ENCODE measurements at places on chromosomes 6 and 20. TPM values are rescaled to one million over a fixed set of nuclear protein-coding genes. Genes with fewer than 3 reads are reported as not detected.
A peak's percentile ranks its signal among the peaks of the same experiment; 100 is the strongest.

Gene BPIFB2
- not detected for total RNA-seq

Gene THBD
- 0.12 TPM for total RNA-seq

Gene PRR18
- total RNA-seq, result 0.16 TPM

Gene TGM6
- not detected for total RNA-seq

Gene RAET1E
- not detected for total RNA-seq

Gene TRMT11
- 31.0 TPM for total RNA-seq

Gene ERGIC3
- 267 TPM for total RNA-seq

Gene SOD2
- 91.9 TPM for total RNA-seq

Gene PAX1
- not detected for total RNA-seq

Gene SPATA25
- total RNA-seq, result 0.41 TPM

Gene OTOR
- total RNA-seq, result not detected

GRCh38 chr6:151119823-151120524 is 119.8 kb upstream of the AKAP12 start:
- DNase-seq, result no peak

GRCh38 chr20:48171626-48172356 is 386.5 kb upstream of the SULF2 start:
- no peak for DNase-seq

DNA sequence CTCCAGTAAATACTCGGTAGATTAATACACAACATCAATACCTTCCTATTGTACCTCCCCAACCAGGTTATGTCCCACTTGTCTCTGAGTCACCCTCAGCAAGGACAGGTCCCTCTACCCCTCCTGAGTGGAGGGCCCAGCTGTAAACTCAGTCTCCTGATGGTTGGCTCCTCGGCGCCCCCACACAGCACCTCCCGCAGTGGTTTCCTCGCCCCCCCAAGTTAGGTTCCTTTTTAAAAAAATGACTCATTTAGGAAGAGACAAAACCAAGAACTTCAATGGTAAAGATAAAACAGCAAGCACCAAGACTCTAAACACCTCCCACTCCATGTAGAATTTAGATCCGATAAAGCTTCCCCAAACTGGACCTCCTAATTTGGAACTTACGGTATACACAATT is 83.5 kb downstream of the TRERF1 start:
- no peak for DNase-seq

DNA sequence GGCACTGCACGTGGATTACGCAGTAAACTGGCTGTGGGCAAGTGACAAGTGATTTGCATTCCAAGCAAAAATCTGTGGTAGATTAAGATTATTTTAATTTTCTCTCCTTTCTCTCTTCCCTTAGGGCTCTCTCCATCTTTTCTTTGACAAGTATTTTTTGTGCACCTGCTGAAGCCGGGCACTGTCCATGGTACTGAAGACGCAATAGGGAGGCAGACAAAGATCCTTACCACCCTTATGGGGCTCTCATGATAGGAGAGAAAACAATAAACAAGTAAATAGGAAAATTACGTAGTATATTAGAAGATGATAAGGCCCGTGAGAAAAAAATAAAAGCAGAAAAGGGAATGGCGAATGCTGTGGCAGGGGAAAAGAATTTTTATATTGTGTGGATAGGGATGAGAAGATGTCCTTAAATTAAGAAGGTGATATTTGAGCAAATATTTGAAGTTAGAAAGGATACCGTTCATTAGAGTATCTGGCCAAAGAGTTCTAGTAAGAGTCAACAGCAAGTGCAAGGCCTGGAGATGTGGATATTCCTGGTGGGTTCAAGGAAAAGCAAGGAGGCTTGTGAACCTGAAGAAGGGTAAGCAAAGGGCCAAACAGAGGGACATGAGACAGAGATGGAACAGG is 146.0 kb downstream of the LAMP5 start:
- peak; percentile 42 for DNase-seq

DNA sequence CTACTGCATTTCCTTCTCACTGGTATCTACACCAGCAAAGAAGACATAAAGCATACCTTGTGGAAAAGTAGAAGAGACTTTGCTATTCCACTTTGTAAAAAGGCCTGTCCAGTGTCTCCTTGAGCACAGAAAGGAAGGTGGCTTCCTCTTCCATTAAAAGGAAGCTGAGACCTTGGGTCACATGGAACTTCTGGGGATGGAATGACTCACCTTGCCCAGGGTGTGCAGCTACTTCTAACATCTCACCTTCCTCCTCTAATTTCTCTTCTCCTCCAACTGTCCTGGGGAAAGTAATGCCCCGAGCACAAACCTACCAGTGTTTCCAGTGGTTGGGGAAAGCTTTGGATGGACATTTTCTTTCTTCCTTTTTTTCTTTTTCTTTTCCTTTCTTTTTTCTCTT is 848.8 kb upstream of the MAP3K7 start:
- DNase-seq, result no peak

DNA sequence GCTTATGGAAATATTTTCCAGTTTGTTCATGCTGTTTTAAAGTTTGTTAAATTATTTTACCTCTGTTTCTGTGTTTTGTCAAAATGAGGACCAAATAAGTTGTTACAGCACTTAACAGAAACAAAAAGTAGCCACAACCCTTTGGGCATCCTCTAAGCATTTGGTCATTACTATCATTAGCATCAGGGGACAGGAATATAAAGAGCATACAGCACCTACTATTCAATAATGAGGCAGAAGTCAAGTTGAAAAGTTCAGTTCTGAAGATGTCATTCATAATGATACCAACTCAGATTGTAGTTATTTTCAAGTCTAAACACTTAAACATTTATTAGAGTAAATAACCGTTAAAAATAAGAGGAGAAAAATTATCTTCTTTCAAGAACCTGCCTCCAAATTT is 862.3 kb upstream of the FLRT3 start:
- DNase-seq, result no peak

GRCh38 chr6:50653253-50653652 is 60.1 kb upstream of the TFAP2D start:
- DNase-seq, result no peak

- no peak for DNase-seq
Measured at GRCh38 chr20:59661621-59662020, 57.3 kb downstream of the PHACTR3 start.

DNA sequence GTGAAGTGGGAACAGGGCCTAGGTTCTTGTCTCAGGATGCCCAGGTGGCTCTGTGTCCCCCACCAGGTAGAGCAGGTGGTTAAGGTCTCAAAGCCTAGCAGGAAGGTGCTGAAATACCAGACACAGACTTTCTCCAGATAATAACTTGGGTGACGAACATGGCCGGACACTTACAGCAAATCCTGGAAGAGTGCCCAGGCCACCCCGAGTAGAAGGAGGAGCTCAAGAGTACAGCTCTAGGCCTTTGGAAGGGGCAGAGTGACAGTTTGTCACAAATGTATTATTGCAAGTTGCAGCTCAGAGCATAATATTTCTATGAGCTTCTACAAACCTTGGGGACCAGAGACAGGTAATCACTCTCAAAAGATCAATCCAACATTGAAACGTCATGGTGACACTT is 251.6 kb upstream of the SOX4 start:
- DNase-seq, result no peak

- no peak for DNase-seq
Measured at GRCh38 chr6:25407431-25407830, 128.3 kb downstream of the CARMIL1 start.

DNA sequence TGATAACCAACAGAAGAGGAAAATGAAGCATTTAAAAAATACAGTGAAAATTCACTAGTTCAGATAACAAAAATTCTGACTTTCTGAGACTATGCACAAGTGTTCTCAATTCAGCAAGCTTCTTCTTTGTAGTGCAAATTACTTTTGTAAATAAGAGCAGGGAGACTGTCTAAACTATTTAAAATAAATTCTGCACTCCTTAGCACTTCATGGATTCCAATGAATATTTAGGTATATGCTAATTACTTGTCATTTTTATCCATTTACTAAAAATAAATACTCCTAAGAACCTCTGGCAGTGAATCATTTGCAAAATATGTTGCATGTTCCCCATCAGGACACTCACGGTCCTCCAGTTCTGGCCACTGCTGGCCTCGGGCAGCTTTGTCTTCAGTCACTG is 139.8 kb downstream of the F13A1 start:
- no peak for DNase-seq

DNA sequence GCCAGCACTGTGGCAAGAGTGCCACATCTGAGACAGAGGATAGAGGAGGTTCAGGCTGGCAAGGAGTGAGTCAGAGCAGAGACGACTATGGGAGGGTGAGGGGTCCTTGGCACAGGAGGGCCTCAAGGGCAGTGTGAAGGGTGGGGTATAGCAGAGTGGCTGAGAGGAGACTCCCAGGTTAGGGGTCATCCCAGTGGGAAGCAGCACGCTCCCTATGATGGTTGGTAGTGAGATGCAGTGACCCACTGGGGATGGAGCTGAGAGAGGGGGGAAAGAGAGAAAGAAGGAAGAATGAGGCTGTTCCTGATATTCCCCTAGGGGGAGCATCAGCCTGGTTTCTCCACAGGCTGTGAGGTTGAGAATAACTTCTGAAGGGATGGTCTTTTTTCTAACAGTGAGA is 97.3 kb downstream of the INSM1 start:
- DNase-seq, result no peak

DNA sequence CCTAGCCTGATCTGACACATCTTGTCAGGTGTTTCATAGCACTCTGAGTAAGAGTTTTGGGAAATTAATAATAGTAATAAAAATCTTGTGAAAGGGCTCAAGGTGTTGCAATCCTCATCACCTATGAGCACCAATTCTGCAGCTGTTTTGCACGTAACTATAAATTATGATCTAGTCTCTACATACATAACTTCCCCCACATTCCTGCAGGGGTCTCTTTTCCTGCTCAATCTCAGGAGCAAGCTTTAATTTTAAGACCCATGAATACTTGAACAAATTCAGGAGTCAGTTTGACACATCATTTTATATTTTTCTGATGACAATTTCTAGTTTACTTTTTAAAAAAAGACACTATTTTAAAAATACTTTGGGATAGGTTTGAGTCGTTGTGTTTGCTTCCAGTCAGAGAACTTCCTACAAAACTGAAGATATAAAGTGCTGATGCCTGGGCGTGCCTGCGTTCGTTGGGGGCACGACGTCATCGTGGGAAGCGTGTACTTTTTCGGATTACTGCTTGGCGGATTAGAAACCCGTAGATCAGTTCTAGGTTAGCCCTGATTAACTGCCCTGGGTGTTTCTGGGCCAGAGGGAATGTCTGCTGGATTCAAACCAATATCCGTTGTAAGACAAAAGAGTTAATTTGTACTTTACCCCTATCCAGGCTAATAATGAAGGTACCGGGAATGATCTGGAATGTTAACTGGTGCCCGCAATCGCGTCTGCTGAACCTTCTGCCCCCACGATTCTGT is 1.0 kb upstream of the E2F3 start:
- DNase-seq, result peak; percentile 15

- no peak for DNase-seq
Measured at GRCh38 chr6:164612751-164613150, 696.7 kb downstream of the C6orf118 start.

- no peak for DNase-seq
Measured at GRCh38 chr6:100592929-100593328, 128.2 kb upstream of the SIM1 start.

DNA sequence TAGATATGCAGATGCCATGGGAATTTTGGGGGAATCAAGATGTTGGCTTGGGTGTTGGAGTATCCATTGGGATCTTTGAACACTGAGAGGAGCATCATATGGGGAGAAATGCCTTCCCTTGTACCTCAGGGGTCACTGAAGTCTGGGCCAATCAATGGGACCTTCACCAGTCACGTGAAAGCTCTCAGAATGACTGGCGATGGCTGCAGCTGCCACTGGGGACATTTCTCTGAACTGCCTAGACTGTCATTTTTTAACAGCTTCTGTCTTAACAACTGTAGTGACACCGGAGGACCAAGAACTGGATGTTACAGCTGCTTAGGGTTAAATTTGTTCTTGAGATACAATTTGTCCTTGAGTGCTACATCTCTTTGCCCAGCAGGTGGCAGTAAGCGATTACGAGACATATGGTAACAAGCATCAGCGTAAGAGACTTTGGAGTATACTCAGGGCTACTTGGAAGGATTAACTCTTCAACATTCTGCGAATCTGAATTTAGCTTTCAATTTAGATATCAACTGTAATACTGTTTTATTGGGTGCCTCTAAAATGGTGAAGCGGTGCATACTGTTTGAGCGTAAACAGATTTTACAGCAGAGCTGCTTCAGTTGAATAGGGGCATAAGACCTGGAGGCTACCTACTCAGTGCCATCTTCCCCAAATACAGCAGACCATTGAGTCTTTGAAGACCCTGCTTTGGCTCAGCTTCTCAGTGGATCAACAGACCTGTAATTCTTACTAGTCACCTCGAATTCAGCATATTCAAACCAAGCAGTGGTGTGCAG is 36.0 kb downstream of the CCN2 start:
- peak; percentile 66 for DNase-seq

- DNase-seq, result no peak
Measured at GRCh38 chr6:34490390-34491090, 24.7 kb downstream of the PACSIN1 start.

DNA sequence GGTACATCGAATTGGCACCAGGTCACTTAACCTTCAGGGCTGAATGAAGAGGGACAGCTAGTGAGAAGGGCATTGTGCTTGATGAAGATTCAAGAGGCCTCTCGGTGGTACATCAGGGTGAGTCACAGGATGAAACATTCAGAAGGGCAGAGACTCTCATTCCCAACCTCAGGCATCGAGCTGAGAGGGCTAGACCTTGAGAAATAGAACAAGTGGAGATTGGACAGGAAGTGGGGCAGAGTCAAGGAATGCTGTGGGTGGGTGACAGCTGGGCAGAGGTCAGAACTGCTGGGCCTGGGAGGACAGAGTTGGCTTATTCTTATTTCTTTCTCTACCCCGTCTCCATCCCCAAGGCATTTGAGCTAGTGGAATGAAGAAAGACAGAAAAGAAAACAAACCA is 126.0 kb downstream of the SCML4 start:
- no peak for DNase-seq

GRCh38 chr20:29079769-29080690 is 2177.4 kb upstream of the DEFB115 start:
- DNase-seq, result no peak

DNA sequence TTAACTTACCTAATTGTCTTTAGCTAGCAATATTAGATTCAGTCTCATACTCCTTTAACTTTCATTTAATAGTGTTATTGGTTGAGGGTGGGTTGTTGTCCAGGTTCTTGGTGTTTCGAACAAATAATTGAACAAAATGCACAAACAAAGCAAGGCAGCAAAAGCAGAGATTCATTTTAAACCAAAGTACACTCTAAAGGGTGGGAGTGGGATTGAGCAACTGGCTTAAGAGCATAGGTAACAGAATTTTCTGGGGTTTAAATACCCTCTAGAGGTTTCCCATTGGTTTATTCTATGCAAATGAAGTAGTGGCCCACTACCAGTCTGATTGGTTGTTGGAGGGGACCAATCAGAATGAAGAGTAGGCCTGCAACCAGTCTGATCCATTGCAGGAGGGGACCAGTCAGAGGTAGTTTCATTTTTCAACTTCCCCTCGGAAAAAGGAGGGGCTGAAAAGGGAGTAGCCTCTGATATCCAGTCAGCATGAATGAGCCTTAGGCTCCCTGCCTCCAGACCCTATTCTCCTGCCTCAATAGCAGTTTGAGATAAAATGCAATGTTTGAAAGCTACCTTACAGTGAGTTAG is 26.3 kb upstream of the RAB23 start:
- no peak for DNase-seq

DNA sequence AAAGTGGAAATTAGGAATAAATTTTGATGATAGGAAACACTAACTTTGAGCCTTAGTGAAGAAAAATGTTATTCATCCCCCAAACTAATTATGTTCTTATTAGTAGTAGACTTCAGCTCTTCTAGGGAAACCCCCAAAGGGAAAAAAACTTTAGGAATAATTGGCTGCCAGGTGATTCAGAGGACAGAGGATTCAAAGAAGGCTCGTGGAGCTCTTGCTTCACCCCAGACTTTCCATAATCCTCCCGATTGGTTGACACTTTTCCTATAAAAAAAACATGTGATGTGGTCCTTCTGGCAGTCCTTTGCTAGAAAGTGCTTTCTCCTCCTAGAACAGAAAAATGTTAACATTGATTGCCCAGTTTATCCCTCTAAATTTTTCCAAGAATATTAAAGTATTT is 5.6 kb upstream of the CCDC170 start:
- no peak for DNase-seq

Data from neural crest cell (in vitro differentiated cells).